HL-60 (cell line): ENCODE measurements at places on chromosomes 11 and 22.

GRCh38 chr11:27409049-27409448 is 46.0 kb upstream of the CCDC34 start:
- DNase-seq = no peak

GRCh38 chr11:792873-793272 is 3.0 kb upstream of the CEND1 start:
- DNase-seq = no peak

GRCh38 chr11:95132956-95133355 is 43.3 kb downstream of the ENDOD1 start:
- DNase-seq = peak; percentile 33

DNA sequence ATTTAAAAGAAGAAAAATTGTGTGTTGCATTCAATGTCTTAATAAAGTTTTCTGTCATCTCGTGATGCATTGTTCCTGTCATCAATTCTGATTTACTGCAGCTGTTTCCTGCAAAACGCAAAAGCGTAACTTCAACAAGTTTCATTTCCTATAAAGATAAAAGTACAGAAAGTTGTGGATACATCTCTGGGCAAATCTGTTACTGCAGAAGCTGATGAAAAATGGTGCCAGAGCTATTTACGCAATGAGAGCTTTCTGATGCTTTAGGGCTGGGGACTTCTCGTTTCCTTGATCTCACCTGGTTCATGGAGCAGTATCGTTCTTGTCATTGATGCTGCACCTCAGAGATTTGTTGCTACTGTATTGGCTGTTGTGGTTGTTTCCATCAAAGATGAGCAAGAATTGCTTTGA is 15.5 kb upstream of the MS4A12 start:
- DNase-seq = no peak
